T-helper 2 cell treated with Interferon-gamma antibody and Interleukin-4, amounts not matched to agents 5 μg/mL and 100 μg/mL, for 36 hours (primary cell): ENCODE measurements at places on chromosomes 2 and 18.

DNA sequence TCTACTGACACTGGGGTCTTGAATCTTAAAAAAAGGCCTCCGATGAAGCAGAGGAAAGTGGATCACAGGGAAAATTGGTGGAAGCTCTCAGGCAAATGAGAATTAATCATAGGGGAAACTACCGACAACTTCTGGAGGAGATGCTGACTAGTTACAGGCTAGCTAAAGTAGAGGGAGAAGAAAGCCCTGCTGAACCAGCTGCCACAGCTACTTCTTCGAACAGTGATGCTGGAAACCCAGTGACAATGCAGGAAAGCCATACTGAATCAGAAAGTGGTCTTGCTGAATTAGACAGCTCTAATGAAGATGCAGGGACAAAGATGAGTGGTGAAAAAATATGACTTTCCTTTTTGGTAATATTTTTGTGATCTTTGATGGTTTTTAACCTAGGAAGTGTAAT is 44.9 kb upstream of the SLC3A1 start:
- DNase-seq: no peak

- no peak for DNase-seq
Observed at GRCh38 chr2:110718990-110719389, 13.4 kb upstream of the ACOXL start.

DNA sequence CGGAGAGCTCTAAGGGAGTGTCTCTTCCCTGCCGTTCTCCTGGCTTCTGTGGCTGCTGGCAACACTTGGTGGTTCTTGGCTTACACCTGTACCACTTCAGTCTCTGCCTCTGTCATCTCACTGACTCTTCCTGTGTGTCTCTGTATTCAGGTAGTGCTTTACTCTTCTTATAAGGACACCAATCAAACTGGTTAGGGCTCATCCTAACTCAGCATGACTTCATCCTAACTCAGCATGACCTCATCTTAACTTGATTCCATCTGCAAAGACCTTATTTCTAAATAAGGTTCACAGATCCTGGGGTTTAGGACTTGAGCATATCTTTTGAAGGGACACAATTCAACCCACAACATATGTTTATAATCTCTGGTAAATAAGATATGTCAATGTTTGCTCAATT is 51.6 kb upstream of the DSEL start:
- no peak for DNase-seq

GRCh38 chr2:9208875-9209274 is 2.3 kb downstream of the ASAP2 start:
- no peak for DNase-seq

DNA sequence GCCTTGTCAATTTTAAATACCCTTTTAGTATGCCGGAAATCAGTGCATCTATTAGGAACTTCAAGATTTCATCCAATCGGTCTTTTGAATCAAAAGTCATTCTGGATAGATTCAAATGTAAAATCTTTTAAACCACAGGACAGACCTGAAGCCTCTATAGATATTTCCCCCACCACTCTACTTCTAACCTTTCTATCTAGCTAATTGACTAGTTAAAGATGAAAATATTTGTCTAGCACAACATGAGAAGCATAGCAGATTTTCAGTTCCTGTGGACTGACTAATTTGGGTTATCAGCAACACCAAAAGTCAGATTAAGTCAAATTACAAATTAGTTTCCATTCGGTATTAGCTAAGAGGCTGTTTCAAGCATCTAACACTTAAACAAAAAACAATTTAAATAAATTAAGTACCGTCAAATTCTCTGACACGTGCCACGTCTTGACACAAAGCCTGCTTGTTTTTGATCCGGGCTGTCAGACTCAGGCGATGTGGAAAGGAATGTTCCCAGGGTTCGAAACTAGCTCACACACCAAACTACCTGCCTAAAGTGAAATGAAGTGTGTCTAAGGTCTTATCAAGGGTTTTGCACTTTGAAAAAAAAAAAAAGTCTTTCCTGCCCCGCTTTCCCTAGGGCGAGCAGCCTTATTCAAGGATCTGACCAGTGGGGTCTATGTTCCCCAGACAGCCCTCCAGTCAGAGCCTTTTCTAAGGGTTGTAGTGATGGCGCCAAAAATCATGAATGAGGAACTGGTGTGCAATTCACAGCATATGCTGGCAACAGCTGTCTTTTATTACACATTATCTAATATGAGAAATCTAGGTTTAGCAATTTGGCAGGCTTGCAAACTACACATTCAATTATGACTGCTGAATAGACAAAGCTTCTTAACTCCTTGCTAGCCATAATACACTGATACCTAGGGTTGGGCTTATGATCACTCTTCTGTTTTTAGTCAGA is 4.7 kb downstream of the CYTIP start:
- no peak for DNase-seq
